ENCODE measurements at places on chromosomes 1 and 21. TPM values are rescaled to one million over a fixed set of nuclear protein-coding genes. Genes with fewer than 3 reads are reported as not detected.

RGS18 gene
- total RNA-seq, result not detected

CYB561D1 gene
- total RNA-seq, result 4.5 TPM

CHODL gene
- total RNA-seq, result 0.48 TPM

FCRL3 gene
- total RNA-seq, result 0.21 TPM

NUCKS1 gene
- total RNA-seq, result 59.8 TPM

S100A7 gene
- total RNA-seq, result not detected

TAF5L gene
- total RNA-seq, result 21.7 TPM

Measured in tracheal epithelial cell (primary cell).